ENCODE measurements at places on chromosomes 7 and 10.

GRCh38 chr7:87447116-87447635 is 28.3 kb downstream of the ABCB4 start:
- DNase-seq: no peak

DNA sequence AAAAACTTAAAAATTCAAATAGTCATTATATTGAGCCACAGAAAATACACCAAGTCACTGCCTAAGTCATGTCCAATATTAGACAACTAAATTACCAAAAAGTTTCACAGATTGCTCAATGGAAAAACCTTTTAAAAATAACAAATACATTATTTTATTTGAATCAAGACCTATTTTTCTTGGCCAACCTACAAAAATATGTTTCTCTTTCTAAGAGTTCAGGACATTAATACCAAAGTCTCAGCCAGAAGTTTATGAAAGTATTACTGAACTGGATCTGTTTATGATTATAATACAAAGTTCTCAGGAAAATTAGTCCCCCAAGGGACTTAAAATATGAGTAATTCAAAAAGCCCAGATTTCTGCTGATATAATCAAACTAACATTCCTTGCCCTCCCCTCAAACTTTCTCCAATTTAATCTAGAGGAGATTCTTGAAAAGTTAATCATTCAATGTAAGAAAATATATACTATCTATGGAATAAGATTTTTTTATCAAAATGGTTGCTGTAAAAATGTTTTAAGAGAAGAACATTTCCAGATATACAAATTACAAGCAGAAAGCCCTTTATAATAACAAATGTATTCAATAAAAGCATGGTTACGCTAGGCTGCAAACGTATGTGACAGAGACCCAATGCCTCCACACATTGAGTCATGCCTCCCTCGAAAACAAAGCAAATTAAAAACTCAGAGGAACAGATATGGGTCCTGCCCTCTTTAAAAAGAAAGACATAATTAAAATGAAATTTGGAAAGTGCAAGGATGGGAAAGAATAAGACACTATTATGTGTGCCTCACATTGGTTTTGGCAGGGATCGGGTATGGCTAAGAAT is 381.6 kb downstream of the PARD3 start:
- DNase-seq: no peak

GRCh38 chr7:46143949-46144917 is 223.2 kb upstream of the IGFBP3 start:
- DNase-seq: no peak

GRCh38 chr7:20053334-20054104 is 163.7 kb downstream of the MACC1 start:
- no peak for DNase-seq

- no peak for DNase-seq
Observed at GRCh38 chr10:78820007-78820362, 248.8 kb upstream of the ZMIZ1 start.

GRCh38 chr7:101622609-101623173 is 6.4 kb downstream of the MYL10 start:
- no peak for DNase-seq

DNA sequence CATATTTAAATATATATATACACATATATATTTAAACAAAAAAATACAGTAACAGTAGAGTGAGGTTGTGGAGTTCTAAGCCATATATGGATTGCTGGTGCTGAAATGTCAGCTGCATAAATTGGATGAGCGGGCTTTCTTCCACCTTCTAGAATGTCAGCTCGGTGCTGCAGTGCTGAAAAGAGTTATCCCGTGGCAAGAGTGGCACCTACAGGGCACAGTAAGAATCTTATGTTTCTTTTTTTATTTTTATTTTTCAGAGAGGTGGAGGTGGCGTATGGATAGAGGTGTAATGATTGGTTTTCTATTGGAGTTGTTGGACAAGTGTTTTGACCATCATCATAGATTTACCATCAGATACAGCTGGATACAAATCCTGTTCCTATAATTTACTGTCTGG is 86.2 kb upstream of the DYNC1I1 start:
- DNase-seq: no peak

DNA sequence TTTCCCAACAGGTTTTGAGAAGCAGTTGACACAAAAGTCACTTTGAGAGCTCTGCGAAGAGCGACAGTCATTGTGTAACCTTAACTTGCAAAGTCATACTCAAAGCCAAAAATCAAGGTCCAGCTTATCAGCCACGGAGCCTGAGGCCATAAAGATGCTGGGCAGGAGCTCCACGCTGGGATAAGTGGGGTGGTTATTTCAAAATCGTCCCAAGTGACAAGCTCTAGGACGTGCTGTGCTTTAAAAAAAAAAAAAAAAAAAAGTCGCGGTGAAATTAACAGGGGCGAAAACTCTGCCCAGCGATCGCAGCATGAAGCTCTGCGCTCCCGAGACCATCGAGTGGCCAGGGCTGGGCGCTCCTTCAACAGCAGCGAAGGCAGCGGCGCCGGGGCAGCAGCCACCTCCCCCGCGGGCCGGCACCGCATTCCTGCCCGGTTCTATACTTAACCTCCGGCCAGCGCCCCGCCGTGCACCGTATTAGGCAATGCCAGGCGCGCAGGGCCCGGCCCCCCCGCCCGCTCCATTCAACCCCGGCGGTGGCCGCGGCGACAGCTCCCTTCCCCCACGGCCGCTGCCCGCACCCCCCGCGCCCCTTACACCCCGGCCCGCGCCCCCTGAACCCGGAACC is 657 bp downstream of the HACD1 start:
- DNase-seq: no peak

DNA sequence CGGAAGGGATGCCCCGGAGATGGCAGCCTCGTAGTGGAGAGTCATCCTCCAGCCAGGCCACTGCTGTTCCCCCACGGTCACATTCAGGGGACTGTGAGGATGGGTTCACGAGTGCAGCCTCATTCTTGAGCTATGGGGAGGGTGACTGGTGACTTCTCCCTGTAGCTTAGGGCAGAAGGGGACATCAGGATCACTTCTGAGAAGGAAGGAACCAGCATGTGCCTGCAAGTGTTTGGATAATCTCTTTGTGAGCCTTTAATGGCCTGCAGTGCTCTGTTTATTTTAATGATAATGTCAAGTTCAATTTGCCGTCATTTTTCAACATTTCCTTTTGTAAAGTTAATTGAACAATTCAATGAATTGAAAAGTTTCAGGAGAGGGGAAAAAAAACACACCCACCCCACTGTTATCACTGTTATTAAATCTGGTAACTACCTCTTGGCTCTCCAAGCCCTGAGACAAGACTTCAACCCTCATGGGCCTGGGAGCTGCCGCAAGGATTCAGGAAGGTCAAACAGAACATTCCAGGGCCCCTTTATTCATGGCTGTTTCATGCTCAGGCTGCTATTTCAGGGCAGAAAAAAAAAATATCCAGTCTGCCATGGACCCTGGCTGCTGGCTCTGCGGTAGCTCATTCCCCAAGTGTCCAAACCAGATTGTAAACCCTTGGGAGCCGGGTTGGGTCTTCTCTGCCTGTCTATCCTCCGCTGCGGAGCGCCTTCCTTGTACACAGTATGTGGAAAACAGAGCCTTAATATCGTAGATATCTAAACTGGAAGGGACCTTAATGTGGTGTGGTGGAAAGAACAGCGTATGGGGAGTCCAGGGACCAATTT is 100.4 kb downstream of the CDH23 start:
- DNase-seq: no peak

DNA sequence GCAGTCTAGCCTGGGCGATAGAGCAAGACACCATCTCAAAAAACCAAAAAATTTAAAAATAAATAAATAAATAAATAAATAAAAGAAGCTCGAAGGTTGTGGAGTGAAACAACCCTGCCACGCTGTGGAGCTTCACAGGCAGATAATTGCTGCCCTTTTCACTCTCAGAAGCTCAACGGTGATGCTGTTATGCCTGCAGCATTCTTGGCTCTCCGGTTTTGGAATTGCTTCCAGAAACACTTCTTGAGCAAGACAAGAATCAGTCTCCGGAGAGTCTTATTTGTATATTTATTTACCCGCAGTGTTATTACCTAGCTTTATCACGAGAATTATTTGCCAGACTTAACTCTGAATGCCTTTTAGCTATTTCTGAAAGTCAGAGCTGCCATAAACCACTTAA is 40.5 kb upstream of the UBE2H start:
- DNase-seq: no peak

GRCh38 chr7:20980668-20981264 is 194.1 kb upstream of the SP8 start:
- no peak for DNase-seq

GRCh38 chr10:62442894-62443669 is 68.9 kb downstream of the ZNF365 start:
- DNase-seq: no peak

- no peak for DNase-seq
Observed at GRCh38 chr7:141511676-141512396, 39.4 kb upstream of the AGK start.

DNA sequence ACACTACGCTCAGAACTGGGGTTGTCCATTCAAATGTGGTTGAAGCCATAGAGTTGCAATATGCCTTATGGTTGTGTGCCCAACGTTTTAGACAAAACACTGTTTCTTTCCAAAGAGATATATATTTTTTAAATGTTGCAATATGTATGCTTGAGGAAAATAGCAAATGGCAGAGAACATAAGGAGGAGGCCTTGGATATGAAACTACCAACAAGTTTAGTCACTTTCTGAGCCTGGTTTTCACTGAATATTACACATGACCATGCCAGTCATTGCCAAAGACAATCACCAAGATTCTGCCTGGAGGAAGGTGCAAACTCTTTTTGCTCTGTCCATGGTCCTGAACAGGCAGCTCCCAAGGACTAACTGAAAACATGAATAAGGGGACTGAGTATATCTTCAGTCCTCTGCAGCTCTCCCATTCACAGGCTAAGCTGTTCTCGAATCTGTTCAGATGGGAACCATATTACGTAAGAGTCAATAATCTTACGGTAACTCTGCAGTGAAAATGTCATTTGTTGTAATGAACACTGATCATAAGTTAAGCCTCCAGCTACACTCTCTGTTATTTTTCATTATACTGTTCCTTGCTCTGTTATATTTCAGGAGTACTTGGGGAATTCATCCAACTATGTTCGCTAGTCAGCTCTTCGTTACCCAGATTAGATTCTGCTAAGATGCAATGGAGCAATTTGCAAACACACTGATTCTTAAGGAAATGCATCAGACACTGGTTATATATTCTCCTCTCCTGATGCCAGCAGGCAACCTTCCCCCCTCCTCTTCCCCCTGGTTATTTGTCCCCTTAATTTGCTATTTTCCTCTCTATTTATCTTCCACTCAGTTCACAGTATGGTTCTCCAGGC is 90.7 kb upstream of the C1QL3 start:
- no peak for DNase-seq

GRCh38 chr10:62626817-62627216 is 177.7 kb upstream of the ADO start:
- DNase-seq: no peak

DNA sequence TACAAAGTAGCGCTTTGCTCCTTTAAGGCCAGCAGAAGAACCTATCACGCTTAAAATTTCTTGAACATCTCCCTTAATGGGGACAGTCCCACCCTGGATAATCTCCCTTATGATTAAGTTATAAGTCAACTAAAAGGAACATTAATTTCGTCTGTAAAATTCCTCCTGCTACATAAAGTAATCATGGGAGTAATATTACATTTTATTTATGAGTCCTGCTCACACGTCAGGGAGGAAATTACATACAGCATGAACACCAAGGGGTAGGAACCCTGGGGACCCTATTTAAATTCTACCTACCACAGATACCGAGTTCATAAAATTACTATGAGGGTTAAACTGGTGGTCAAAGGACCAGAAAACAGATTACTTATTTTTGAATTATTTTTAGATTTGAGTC is 926.6 kb upstream of the MBL2 start:
- no peak for DNase-seq

GRCh38 chr7:135215698-135216097 is 4.4 kb upstream of the WDR91 start:
- DNase-seq: no peak

- no peak for DNase-seq
Observed at GRCh38 chr7:121853307-121853706, 19.7 kb upstream of the PTPRZ1 start.

DNA sequence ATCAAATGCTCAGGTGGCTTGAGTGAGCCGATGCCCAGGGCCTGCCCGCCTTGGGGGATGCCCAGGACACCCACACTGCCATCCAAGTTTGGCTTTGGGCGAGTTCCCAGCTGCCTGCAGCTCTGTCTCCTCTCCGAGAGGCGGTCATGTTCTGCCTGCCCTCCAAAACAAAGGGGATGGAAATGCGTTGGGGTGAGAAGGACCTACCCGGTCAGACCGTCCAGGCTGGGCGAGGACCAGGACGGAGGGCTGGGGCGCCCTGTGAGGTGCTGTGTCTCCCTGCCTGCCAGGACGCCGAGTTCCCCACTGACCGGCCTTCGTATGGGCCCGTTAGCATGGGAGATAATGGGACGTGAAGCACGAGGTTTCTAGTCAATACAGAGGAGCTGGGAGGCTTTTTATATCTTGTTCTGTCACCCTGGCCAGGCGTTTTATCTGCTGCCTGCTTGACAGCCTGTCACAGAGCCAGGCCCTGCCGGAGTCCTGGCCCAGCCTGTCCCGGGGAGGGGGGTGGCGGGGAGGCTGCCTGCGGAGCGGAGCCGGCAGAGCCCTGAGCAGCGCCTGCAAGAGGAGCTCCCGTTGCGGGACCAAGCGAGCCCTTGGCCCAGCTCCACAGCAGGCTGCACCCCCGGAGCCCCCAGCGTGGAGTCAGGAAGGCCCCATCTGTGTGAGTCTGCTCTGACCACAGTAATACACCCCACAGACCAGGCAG is 22.0 kb upstream of the ELFN1 start:
- DNase-seq: no peak

GRCh38 chr7:141291541-141291940 is 217.7 kb downstream of the TMEM178B start:
- DNase-seq: no peak

DNA sequence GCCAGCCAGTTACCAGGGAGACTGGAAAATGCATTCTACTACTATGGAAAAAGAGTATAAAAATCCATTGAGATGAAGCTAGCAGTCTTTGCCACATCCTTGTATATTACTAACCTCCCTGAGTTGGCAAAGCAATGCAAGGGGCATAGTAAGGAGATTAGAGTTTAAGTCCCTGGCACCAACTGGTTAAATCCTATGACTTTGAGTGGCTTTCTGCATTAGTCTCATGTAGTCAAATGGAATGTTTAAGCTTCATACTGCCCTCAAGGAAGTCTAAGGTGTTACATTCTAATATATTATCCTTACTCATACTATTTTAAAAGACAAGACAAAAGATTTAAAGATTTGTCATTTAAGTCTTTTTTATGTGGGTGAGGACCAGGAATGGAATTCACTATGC is 110.1 kb downstream of the INHBA start:
- DNase-seq: no peak

DNA sequence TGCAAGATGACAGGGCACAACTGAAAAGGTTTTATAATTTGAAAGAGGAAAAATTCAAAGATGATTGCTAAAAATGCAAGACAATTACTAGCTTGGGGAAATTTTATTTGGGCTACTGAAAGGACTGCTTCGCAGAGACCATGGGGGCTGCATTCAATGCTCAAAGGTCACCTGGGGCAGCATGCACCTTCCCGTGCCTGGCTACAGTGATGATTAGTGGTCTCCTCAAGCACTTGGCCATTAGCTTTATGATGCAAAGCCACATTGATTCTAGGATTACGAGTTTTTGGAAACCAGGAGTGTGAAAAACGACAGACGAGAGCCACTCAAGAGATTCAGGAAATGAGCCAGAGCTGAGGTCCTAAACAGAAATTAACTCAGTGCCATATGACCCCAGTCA is 764.6 kb downstream of the PHTF2 start:
- DNase-seq: no peak

All from KG1 (cell line).